SW 1271 (cell line): ENCODE measurements at places on chromosomes 16 and 17.

DNA sequence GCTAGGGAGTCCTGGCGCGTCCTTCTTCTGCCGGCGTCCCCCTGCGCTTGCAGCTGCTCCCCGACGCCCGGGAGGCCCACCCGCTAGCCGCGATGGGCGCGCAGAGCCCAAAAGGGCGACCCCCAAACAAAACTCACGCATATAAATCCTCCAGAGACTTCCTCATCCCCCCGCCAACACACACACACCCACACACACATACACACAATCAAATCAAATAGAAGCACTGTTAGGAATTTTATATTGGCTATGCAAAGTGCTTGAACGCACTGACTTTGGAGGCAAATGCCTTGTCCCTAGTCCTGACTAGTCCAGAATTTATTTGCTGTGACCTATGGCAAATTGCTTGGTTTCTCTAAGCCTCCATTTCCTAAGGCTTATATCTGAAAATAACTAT lies 23.8 kb upstream of the CRYM start:
- no peak for DNase-seq

GRCh38 chr17:40453881-40454612 lies 10.8 kb downstream of the IGFBP4 start:
- no peak for DNase-seq

GRCh38 chr17:43118679-43119615 lies 6.2 kb downstream of the BRCA1 start:
- DNase-seq = no peak

GRCh38 chr16:397736-398332 lies 835 bp downstream of the NME4 start:
- DNase-seq = no peak

GRCh38 chr17:1294157-1294717 lies 14.8 kb downstream of the TRARG1 start:
- no peak for DNase-seq

DNA sequence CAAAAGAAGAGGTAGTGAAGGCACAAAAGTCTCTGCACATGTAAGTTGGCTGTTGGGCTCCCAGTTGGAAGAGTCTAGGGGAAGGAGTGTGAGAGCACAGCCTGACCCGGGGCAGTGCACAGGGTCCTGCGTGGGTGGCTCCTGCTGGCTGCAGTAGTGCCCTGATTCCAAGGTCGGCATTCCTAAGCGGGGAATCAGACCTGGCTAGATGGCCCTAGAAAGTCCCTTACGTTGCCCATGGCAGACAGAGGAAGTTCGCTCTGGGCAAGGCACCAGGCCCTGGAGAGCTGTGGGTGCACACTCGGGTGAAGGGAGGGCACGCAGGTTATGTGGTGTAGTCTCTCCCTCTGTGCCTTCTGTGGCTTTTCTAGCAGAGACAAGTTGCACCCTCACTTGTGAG lies 22.8 kb upstream of the SLC5A11 start:
- no peak for DNase-seq

GRCh38 chr17:50630524-50631194 lies 4.0 kb upstream of the ABCC3 start:
- DNase-seq = no peak

- no peak for DNase-seq
These were observed at the start of gene ARHGAP27 for GRCh38 chr17:45432405-45433158. TSS of gene ARHGAP27 (minus strand) at chr17:45432870. CDS start at chr17:45430279, 2,591 bp downstream.

- DNase-seq = no peak
These were observed 22.5 kb upstream of the MYO1D start for GRCh38 chr17:32899236-32900013.

DNA sequence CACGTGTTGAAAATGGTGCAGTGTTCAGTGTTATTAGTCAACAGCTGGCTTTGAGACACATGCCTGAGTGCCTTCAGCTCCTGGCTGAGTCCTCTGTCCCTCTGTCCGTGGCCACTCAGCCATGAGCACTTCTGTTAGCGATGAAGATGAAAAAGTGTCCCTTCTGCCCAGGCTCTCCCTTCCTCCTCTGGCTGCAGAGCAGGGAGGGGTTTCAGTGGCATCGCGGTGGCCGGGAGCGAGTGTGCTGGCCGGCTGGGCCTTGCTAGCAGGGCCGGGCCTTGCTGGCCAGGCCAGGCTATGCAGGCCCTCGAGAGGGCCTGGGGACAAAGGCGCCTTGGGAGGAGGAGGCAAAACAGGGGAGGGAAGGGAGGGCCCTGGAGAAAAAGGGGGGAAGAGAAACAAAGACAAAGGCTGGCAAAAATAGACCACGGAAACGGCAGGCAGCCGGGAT lies 47.7 kb downstream of the CMIP start:
- DNase-seq = no peak

GRCh38 chr16:25952983-25953382 lies 261.2 kb downstream of the HS3ST4 start:
- DNase-seq = no peak

DNA sequence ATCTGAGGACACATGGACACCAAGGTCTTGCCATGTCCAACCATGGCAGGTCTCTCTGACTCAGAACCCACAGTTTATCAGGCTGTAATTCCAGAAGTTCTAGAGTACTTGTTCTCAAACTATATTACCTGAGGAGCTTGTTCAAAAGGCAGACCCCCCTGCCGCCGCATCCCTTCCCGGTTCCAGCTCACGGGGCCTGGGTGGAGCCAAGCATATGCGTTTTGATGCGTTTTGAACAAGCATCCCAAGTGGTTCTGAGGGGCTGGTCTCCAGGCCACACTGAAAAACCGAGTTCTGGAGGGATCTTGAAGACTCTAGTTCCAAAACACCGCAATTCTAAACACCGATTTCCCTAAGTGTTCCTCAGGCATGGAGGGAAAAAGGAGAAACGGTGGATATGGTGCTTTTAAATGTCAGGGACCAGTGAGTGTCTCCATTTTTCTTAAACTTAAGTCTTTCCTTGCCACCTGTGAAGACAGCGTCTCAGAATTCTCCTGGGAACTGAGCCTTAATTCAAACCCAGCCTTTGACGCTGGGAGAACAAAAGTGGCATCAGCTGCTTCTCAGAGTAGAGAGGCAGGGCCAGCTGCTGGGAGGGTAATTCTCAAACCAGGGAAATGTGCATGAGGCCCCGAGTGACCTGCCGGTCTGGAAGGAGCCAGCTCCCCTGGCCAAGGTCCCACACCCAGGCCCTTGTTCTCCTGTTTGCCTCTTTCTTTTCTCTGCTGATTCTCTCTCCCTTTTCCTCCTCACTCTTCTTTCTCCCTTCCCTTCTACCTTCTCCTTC lies 84.4 kb upstream of the PLCG2 start:
- DNase-seq = no peak
